ENCODE measurements at places on chromosomes 3 and 15. TPM values are rescaled to one million over a fixed set of nuclear protein-coding genes. Genes with fewer than 3 reads are reported as not detected.

- no peaks in the 10 kb centered on the region for H3K27me3 ChIP-seq
- H3K4me1 ChIP-seq: no peaks in the 10 kb centered on the region
- DNase-seq: no peak
- H3K4me3 ChIP-seq: no peak overlapping the region
- H3K27ac ChIP-seq: no peak overlapping the region
Measured at GRCh38 chr3:52063026-52063723, 6.8 kb upstream of the DUSP7 start.

- H3K4me3 ChIP-seq: no peak overlapping the region
- DNase-seq: no peak
- no peak overlapping the region for H3K27ac ChIP-seq
- H3K36me3 ChIP-seq: no peaks in the 10 kb centered on the region
Measured at GRCh38 chr3:178450476-178450875, 85.8 kb upstream of the KCNMB2 start.

TBCCD1 gene
- polyA plus RNA-seq: 5.3 TPM

- no peak overlapping the region for H3K27ac ChIP-seq
- H3K36me3 ChIP-seq: peaks cover 5% of the 10 kb centered on the region
- H3K4me1 ChIP-seq: no peaks in the 10 kb centered on the region
Measured at GRCh38 chr3:184848934-184849333, 37.0 kb downstream of the VPS8 start.

DNA sequence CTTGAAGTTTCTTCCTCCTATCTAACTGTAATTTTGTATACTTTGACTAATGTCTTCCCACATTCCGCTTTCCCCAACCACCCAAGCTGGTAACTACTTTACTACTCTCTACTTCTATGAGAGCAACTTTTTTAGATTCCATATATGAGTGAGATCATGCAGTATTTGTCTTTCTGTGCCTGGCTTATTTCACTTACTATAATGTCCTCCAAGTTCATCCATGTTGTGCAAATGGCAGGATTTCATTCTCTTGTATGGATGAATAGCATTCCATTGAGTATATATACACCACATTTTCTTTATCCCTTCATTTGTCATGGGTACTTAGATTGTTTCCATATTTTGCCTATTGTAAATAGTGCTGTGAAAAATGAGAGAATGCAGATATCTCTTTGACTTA lies 78.5 kb upstream of the CCNL1 start:
- H3K27ac ChIP-seq: no peak overlapping the region
- no peak overlapping the region for H3K4me3 ChIP-seq
- H3K27me3 ChIP-seq: no peaks in the 10 kb centered on the region
- DNase-seq: no peak
- H3K36me3 ChIP-seq: no peaks in the 10 kb centered on the region
- H3K4me1 ChIP-seq: no peaks in the 10 kb centered on the region

JAGN1 gene
- 34.1 TPM for polyA plus RNA-seq

DNA sequence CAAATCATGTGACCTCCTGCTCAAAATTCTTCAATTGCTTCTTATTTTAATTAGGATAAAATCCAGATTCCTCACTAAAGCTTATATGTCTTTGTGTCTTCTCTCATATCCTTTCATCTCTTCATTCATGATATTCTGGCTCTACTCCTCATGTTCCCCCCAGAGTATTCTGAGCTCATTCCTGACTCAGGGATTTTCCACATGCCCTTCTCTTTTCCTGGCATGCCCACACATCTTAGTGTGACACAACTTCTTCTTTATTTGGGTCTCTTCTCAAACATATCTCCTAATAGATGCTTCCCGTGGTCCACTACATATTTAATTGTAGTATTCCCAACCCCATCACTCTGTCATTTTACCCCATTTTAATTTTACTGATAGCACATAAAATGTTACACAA lies 15.2 kb upstream of the MBNL1 start:
- DNase-seq: no peak
- H3K4me3 ChIP-seq: no peak overlapping the region
- H3K27me3 ChIP-seq: no peaks in the 10 kb centered on the region
- no peaks in the 10 kb centered on the region for H3K4me1 ChIP-seq
- no peak overlapping the region for H3K27ac ChIP-seq

DNA sequence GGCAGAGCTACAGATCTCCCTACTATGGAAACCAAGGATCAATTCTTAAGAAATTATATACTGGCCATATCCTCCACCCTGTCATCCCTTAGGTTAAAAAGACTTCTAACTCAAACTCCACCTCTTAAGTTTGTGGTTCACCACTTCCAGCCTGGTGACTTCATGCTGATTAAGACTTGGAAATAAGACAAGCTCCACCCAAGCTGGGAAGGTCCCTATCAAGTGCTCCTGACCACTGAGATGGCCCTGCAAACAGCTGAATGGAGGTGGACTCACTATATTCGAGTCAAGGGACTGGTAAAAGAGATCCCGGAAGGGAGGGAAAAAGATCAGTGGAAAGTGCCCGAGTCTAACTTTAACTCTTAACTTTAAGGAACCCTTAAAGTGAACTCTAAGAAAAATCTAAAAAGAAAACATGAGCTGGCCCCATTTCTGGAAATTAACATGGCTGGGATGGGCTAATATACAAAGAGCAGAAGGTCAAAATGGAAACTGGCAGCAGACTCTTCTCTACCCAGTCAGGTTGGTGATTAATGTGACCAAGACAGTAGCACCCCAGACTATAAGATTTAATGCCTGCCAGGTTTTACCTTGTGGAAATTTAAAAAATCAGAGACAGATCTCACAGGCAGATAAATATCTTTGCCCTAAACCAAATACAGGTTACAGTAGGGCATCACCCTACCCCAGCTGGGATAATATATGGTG lies 43.9 kb downstream of the PPCDC start:
- no peak overlapping the region for H3K27ac ChIP-seq
- no peaks in the 10 kb centered on the region for H3K4me1 ChIP-seq
- H3K27me3 ChIP-seq: no peaks in the 10 kb centered on the region
- no peak overlapping the region for H3K4me3 ChIP-seq

DNA sequence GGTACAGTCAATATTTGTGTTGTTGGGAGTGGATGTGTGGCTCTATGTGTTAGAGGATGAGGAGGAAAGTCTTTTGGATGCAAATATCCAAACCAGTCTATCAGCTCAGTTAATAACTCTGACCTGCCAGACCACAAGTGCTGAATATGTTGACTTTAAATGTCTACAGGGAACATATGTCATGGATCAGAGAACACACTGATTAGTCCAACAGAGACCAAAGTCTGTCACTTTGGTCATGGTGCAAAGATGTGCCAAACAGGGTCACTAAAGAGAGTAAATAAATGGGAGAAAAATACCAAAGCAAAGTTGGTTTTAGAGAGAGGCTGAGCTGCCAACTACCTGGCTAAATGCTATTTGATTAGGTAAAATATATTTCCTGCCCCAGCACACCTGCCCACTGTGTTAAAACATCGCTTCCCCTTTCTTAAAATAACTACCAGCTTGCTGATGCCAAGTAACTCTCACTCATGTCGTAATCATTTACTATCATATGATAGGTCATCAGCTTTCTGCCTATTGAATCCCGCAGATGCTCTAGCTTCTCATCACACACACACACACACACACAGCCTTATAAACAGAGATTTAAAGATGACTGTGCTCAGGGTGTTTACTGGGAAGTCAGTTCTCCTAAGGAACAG lies 173.3 kb downstream of the PDZRN3 start:
- H3K27ac ChIP-seq: no peak overlapping the region
- H3K36me3 ChIP-seq: no peaks in the 10 kb centered on the region
- H3K27me3 ChIP-seq: no peaks in the 10 kb centered on the region
- peaks cover 12% of the 10 kb centered on the region for H3K4me1 ChIP-seq
- no peak for DNase-seq

DNA sequence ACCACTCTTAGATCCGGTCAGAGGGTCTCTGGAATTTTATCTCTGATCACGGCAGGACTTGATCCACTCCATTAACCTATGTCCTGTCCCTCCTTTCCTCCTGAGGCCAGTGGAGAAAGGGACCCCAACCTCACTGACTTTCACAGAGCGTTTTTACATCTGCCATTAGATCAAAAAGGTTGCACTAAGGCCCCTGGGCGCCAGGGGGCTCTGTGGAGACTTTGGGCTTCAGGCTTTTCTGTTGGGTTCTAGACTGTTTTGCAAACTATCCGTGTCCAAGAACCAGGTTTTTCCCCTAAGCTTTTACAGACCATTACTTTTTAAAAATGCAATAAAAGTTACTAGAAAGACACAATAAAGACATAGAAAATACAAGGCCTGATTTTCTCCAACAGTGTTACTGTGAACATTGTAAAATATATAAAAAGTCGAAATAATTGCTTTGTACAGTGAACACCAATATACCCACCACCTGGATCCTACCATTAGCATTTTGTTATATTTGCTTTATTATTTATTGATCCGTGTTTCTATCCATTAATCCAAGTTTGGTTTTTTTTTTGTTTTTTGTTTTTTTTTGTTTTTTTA lies 159.7 kb downstream of the POLR2M start:
- H3K4me3 ChIP-seq: no peak overlapping the region
- peak; percentile 81 for DNase-seq
- no peaks in the 10 kb centered on the region for H3K36me3 ChIP-seq
- no peaks in the 10 kb centered on the region for H3K27me3 ChIP-seq
- H3K27ac ChIP-seq: no peak overlapping the region

DNA sequence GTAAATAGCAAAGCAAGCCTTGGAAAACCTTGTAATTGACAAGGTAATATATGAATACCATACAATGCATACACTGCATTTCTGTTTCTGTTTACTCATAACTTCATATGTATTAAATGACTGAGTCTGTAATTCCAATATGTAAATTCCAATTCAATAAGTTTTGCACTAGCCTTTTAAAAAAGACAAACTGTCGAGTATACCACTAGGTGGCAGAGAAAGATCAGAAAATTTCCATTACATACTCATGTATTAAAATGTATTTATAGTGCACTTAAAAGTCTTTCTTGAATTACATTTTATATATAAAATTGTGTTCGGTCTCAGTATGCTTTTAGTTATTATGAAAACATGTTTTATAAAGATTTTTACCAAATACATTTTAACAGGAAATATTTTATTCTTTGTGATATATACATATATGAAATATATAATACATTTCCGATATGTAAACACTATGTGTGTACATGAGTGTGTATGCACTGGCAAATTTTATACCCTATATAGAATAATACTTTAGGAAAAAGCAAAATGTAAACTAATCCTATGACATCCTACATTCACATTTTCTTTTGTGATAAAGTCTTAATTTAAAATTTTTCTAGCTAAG lies 216.8 kb downstream of the VGLL3 start:
- no peak for DNase-seq
- H3K27me3 ChIP-seq: no peaks in the 10 kb centered on the region
- no peaks in the 10 kb centered on the region for H3K4me1 ChIP-seq
- no peaks in the 10 kb centered on the region for H3K36me3 ChIP-seq

SUMF1 gene
- 30.4 TPM for polyA plus RNA-seq

TRAT1 gene
- polyA plus RNA-seq: not detected

GRCh38 chr3:141091426-141091825 lies 40.3 kb downstream of the SPSB4 start:
- no peak overlapping the region for H3K4me3 ChIP-seq
- no peaks in the 10 kb centered on the region for H3K27me3 ChIP-seq
- H3K27ac ChIP-seq: no peak overlapping the region
- H3K36me3 ChIP-seq: no peaks in the 10 kb centered on the region
- peak; percentile 17 for DNase-seq

RASGRP1 gene
- not detected for polyA plus RNA-seq

GRCh38 chr3:15199493-15200105 lies 6.4 kb upstream of the CAPN7 start:
- DNase-seq: no peak
- H3K4me1 ChIP-seq: no peaks in the 10 kb centered on the region
- no peak overlapping the region for H3K4me3 ChIP-seq
- no peaks in the 10 kb centered on the region for H3K27me3 ChIP-seq
- no peak overlapping the region for H3K27ac ChIP-seq

GRCh38 chr3:79973917-79974595 lies 206.3 kb upstream of the ROBO1 start:
- no peak for DNase-seq
- H3K4me3 ChIP-seq: no peak overlapping the region
- H3K27me3 ChIP-seq: no peaks in the 10 kb centered on the region
- no peak overlapping the region for H3K27ac ChIP-seq
- H3K36me3 ChIP-seq: no peaks in the 10 kb centered on the region

DNA sequence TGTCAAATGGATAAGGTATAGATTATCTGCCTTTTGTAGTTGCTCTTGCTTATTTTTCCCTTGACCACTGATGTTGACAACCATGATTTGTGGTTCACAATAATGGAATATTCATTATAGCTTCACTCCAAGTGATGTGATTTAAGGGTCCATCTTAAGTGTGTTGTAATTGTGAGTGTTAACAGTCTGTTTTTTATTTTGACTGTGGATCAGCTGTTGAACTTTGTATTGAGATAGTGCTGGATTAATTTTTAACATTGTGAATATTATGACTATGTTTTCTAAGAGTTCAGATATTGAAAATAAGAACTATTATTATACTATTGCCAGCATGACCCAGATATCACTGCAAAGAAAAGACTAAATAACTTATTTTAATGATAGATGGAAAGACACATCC lies 8.6 kb upstream of the GASK1A start:
- H3K27me3 ChIP-seq: no peaks in the 10 kb centered on the region
- H3K4me1 ChIP-seq: no peaks in the 10 kb centered on the region
- no peak overlapping the region for H3K27ac ChIP-seq
- no peak for DNase-seq

DNA sequence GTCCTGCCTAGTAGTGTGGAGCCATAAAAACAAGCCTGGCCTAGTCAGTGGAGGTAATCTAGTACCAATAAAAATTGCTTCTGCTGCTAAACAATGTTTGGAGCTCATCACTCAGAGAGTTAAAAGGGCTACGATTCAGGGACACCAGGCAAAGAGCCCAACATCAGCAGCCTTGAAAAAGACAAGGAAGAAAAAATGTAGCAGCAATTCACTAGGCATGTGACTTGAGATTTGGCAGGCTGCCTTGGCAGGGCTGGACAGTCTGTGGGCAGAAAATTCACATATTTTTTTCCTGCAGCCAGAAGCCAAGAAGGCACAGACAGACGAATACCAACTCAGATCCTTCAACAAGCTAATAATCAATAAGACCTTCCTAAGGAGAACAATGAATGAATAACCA lies 47.2 kb downstream of the IGSF11 start:
- H3K27ac ChIP-seq: no peak overlapping the region
- peaks cover 6% of the 10 kb centered on the region for H3K4me1 ChIP-seq
- H3K27me3 ChIP-seq: no peaks in the 10 kb centered on the region
- no peak overlapping the region for H3K4me3 ChIP-seq
- DNase-seq: peak; percentile 74

GABRR3 gene
- not detected for polyA plus RNA-seq

PPARG gene
- polyA plus RNA-seq: 5.1 TPM

- peak; percentile 67 for DNase-seq
- H3K4me3 ChIP-seq: no peak overlapping the region
- no peaks in the 10 kb centered on the region for H3K27me3 ChIP-seq
- H3K36me3 ChIP-seq: no peaks in the 10 kb centered on the region
Measured at GRCh38 chr3:129025691-129026435, 24.8 kb downstream of the EFCC1 start.

- H3K27ac ChIP-seq: no peak overlapping the region
- H3K4me3 ChIP-seq: no peak overlapping the region
Measured at GRCh38 chr15:42264795-42265194, 8.2 kb upstream of the GANC start.

SPATA16 gene
- polyA plus RNA-seq: not detected

LDHAL6B gene
- polyA plus RNA-seq: not detected
